Left cardiac atrium (tissue), 4 donors: ENCODE measurements at places on chromosomes 2 and 18. TPM values are rescaled to one million over a fixed set of nuclear protein-coding genes. Genes with fewer than 3 reads are reported as not detected.

DNA sequence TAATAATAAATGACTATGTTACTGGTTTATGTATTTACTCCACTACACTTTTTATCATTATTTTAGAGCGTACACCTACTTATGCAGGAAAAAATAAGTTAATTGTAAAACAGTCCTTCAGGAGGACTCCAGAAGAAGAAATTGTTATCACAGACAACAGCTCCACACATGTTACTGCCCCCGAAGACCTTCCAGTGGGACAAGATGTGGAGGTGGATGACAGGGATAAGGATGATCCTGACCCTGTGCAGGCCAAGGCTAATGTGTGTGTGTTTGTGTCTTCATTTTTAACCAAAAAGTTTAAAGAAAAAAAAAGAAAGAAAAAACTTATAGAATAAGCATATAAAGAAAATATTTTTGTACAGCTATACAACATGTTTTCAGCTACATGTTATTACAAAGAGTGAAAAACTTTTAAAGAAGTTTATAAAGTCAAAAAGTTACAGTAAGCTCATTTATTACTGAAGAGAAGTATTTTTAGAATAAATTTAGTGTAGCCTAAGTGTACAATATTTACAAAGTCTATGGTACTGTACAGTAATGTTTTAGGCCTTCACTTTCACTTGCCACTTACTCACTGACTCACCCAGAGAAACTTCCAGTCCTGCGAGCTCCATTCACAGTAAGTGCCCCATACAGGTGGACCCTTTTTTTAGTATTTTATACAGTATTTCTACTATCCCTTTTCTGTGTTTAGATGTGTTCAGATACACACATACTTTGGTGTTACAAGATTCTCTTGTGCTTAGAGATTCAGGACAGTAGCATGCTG lies 7.5 kb downstream of the TGFBRAP1 start:
- no peak for DNase-seq

DNA sequence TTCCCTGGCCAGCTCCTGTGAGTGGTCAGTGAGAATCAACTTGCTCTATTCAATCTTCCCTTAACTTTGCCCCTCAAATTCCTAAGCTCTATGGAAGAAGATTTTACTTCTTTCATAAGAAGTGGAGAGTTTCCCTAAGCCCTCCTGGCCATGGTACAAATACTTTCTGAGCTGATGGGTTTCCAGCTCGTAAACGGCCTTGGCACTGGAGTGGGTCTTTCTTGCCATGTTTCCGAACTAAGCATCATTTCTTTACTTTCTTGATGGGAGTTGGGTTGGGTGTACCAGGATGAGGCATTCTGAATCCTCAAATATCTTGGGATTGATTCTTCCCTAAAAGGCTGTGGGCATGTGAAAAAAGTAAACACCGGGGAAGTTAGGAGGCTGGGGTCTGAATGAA lies 72.5 kb downstream of the ACKR3 start:
- no peak for DNase-seq

DNA sequence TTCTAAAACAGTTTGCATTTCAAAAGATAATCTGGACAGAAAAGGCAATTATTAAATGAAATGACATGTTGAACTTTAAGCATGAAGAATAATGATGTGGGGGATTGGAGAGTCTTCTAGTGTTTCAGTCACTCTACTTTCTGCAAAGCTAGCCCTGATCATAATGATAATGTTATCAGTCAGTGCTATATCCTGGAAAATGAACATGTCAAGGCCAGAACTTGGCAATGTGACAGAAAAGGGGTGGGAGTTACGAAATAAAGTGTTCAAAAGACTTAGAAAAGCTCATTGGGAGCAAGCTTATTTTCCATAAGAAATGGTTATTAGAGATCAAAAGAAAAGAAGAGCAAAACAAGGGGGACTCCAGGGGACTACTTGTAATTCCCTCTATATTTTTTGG lies 288.5 kb upstream of the SLC8A1 start:
- DNase-seq: no peak

- no peak for DNase-seq
Measured at GRCh38 chr2:191728750-191729624, 51.1 kb downstream of the NABP1 start.

Gene ZC3H6
- 18.7 TPM for total RNA-seq
